Hair follicle dermal papilla cell (primary cell): ENCODE measurements at places on chromosomes 1 and 21. TPM values are rescaled to one million over a fixed set of nuclear protein-coding genes. Genes with fewer than 3 reads are reported as not detected.

Gene TRIM67
- total RNA-seq = under 0.01 and 0.12 TPM in 2 replicates

Gene FCAMR
- not detected in 2 replicates for total RNA-seq

Gene TNFRSF14
- total RNA-seq = 30.6 and 38.6 TPM in 2 replicates

Gene TAS1R1
- total RNA-seq = 0.49 and 0.65 TPM in 2 replicates

Gene SLAMF8
- total RNA-seq = 0.24 and 0.49 TPM in 2 replicates

Gene MIXL1
- not detected in 2 replicates for total RNA-seq

Gene HLX
- total RNA-seq = 5.4 and 7.2 TPM in 2 replicates

Gene PGBD5
- 0.12 and 0.16 TPM in 2 replicates for total RNA-seq

Gene TMEM51
- 1.5 and 1.7 TPM in 2 replicates for total RNA-seq

Gene B3GALT5
- total RNA-seq = 4.3 and 5.0 TPM in 2 replicates

Gene MAST2
- 26.7 and 30.8 TPM in 2 replicates for total RNA-seq

Gene B3GALT2
- total RNA-seq = 8.3 and 14.3 TPM in 2 replicates

Gene REN
- total RNA-seq = not detected in 2 replicates

Gene GFI1
- total RNA-seq = under 0.01 TPM in 1 of 2 replicates, not detected in the other

Gene NPR1
- total RNA-seq = under 0.01 TPM in 1 of 2 replicates, not detected in the other

Gene TRABD2B
- not detected in 2 replicates for total RNA-seq
